ENCODE measurements at places on chromosomes 13 and 19. TPM values are rescaled to one million over a fixed set of nuclear protein-coding genes. Genes with fewer than 3 reads are reported as not detected.
A peak's percentile ranks its signal among the peaks of the same experiment; 100 is the strongest.

Gene NKPD1
- total RNA-seq = not detected

Gene ZNF256
- 3.7 TPM for total RNA-seq

Gene PAK4
- total RNA-seq = 49.6 TPM

Gene OVOL3
- total RNA-seq = not detected

Gene KANK3
- 26.3 TPM for total RNA-seq

Gene PTPRH
- total RNA-seq = 1.00 TPM

Gene KRTDAP
- total RNA-seq = not detected

Gene PNMA8C
- not detected for total RNA-seq

Gene GJB6
- not detected for total RNA-seq

Gene WDR87
- total RNA-seq = not detected

Gene ADAT3
- 11.7 TPM for total RNA-seq

DNA sequence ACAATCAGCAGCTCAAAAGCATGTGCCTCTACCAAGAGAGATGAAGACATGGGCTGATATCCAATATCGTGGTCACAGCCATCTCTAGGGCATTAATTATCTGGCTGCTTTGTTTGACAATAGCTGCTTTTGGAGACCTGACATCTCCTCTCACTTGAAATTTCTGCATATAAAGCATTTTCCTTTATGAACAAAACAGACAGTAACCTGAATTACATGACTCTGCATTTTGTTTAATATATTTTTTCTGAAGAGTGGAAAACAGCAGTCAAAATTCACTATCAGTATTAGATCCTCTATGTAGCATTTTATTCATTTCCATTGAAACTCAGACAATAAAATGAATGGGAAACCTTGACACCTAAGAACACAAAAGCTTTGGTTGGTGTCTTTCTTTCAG lies 42.4 kb upstream of the ESD start:
- H3K4me3 ChIP-seq = no peak overlapping the region
- no peaks in the 10 kb centered on the region for H3K4me1 ChIP-seq
- H3K36me3 ChIP-seq = no peaks in the 10 kb centered on the region
- H3K27ac ChIP-seq = no peak overlapping the region

GRCh38 chr13:20370815-20371421 lies 138.8 kb upstream of the GJB6 start:
- no peak for DNase-seq
- peaks cover 9% of the 10 kb centered on the region for H3K27me3 ChIP-seq
- H3K27ac ChIP-seq = no peak overlapping the region
- no peak overlapping the region for H3K4me3 ChIP-seq
- H3K36me3 ChIP-seq = no peaks in the 10 kb centered on the region
- H3K4me1 ChIP-seq = no peaks in the 10 kb centered on the region

GRCh38 chr19:32828139-32828538 lies 41.4 kb downstream of the SLC7A9 start:
- no peaks in the 10 kb centered on the region for H3K4me1 ChIP-seq
- peaks cover 9% of the 10 kb centered on the region for H3K27me3 ChIP-seq
- no peaks in the 10 kb centered on the region for H3K36me3 ChIP-seq
- H3K27ac ChIP-seq = no peak overlapping the region

GRCh38 chr19:472005-472858 lies 11.4 kb upstream of the SHC2 start:
- H3K4me3 ChIP-seq = no peak overlapping the region
- H3K27me3 ChIP-seq = no peaks in the 10 kb centered on the region
- H3K4me1 ChIP-seq = no peaks in the 10 kb centered on the region
- no peak overlapping the region for H3K27ac ChIP-seq

DNA sequence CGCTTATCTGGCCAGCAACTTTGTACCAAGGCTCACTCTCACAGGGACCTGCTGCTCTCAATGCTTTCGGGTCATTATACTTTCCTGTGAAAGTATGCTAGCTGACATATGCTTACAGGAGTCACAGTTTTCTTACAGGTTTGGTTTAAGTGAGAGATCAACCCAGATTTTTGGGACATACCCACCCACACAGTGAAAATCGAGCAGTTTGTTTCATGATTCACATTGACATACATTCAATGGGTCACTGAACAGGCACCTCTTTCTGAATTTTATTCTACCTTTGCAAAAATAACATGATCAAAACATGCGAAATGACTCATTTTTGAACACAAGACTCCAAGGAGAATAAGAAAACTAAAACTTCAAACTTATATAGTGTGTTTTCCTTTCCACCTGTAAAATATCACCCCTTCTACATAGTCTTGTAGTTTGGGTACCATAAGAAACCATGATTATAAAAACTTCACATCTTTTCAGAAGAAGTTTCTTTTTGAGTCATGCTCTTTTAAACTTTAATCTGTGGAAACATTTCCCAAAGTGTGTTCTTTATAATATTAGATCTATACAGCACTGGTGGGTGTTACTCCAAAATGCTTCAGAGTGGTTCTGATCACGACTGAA lies 44.3 kb upstream of the TEX29 start:
- H3K4me1 ChIP-seq = no peaks in the 10 kb centered on the region
- peaks cover 27% of the 10 kb centered on the region for H3K36me3 ChIP-seq
- no peak for DNase-seq

DNA sequence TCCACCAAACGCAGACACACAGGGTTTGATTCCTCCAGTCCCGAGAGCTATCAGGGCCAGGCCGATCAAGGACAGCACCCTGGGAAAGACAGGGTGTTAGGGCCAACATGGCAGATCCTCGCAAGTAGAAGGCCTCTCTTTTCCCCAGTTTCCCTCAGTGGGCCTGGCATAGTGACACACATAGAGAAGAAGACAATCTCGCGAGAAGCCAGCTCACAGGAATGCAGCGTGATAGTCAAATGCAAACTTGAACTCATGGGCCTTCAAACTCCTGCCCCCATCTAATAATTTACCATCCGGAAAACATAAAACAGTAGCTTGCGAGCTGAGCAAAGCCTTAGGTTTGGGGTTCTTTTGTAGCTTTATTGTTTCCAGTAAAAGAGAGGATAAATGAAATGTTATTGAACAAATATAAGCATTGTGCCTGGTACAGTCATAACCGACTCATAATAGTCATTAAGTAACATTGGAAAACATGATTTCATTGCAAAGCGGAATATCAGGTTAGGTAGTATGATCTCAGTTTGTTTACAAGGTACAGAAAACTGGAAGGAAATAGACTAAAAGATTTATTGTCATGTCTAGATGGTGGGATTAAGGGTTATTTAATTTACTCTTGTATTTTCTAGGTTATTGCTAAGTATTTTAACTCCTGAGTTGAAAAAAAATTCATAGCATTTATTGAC lies 30.5 kb downstream of the SLC15A1 start:
- H3K27ac ChIP-seq = no peak overlapping the region
- H3K27me3 ChIP-seq = peaks cover 5% of the 10 kb centered on the region
- H3K4me3 ChIP-seq = no peak overlapping the region

DNA sequence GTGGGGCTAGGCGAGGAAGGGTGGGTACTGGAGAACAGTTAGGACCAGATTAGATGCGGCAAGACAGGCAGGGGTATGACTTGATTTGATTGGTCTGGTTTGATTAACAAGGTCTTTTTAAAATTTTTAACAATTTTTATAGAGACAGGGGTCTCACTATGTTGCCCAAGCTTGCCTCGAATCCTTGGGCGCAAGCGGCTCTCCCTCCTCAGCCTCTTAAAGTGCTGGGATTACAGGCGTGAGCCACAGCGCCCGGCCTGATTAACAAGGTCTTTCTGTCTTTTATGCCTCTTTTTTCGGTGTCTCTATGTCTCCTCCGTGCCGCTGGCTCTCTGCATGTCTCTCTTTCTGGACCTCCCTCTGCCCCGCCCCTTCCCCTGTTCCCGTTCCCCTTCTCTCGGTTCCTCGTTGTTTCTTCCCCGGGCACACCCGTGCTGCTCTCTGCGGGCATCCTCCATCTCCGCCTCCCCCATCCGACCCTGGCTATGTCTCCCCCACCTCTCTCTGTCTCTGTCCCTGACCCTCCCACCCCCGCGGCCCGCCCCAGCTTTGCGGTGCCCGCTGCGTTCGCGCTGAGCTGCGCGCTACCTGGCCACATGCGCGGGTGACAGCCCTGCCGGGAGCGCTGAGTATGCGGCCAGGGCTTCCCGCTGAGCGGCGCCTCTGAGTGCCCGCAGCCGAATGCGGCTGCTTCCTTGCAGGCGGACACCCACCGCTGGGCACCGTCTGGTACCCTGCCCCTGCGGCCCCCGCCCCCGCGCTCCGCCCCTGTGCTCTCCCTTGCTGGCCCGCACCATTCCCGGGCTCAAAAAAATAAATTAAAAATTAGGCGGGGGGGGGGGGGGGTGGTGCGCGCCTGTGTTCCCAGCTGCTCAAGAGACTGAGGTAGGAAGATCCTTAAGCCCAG lies 8.1 kb upstream of the SDHAF1 start:
- DNase-seq = no peak
- peaks cover 11% of the 10 kb centered on the region for H3K27me3 ChIP-seq
- no peak overlapping the region for H3K4me3 ChIP-seq
- H3K36me3 ChIP-seq = no peaks in the 10 kb centered on the region
- no peaks in the 10 kb centered on the region for H3K4me1 ChIP-seq
- no peak overlapping the region for H3K27ac ChIP-seq

DNA sequence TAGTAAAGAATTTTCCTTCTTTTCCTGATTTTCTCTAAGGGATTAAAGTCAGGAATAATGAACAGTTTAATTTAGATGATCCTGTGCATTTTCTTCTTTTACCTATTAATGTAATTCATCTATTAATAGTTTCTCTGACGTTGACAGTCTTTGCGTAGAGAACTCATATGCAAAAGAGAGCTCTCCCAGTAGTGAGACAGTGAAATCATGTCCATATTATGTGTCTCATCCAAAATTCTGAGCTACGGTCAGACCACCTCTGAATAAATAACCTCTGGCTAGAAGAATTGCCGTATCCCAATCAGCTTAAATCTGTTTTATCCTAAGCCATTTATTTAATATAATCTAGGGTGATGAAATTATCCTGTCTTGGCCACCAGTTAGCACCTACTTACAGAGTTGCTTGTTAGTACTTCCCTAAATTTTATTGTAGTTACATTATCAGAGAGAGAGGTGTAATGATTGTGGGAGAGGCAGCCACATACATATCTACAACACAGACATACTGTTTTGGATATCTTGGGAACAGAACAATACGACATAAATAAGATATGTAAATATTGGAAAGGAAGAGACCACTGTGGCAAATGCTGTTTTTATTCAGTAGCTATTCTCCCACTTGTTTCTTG lies 30.7 kb downstream of the PDS5B start:
- no peaks in the 10 kb centered on the region for H3K4me1 ChIP-seq
- H3K27me3 ChIP-seq = no peaks in the 10 kb centered on the region
- H3K27ac ChIP-seq = no peak overlapping the region
- H3K4me3 ChIP-seq = no peak overlapping the region
- no peaks in the 10 kb centered on the region for H3K36me3 ChIP-seq

GRCh38 chr19:31316201-31316951 lies 32.9 kb downstream of the TSHZ3 start:
- no peak overlapping the region for H3K4me3 ChIP-seq
- H3K36me3 ChIP-seq = no peaks in the 10 kb centered on the region
- H3K27me3 ChIP-seq = no peaks in the 10 kb centered on the region

GRCh38 chr13:93036380-93036779 lies 190.2 kb upstream of the GPC6 start:
- H3K27me3 ChIP-seq = no peaks in the 10 kb centered on the region
- no peak overlapping the region for H3K27ac ChIP-seq
- no peaks in the 10 kb centered on the region for H3K36me3 ChIP-seq
- no peak for DNase-seq
- no peaks in the 10 kb centered on the region for H3K4me1 ChIP-seq

DNA sequence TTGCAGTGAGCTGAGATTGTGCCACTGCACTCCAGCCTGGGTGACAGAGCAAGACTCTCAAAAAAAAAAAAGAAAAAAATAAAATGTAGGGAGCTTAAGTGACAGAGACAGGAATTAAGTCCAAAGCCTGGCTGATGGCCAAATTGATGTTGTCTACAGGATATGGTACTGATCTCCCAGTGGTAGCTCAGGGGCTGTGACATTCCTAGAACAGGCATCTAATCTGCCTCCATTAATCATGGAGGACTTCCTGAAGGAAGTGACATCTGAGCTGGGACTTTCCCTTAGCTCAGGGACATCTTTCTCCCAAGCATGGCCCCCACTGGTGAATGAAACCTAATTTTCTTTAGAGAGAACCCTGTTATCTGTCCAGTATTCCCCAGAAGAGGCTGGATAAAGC lies 11.4 kb upstream of the EDDM13 start:
- peak; percentile 13 for DNase-seq
- peak overlapping the region; percentile 6 for H3K27ac ChIP-seq
- H3K36me3 ChIP-seq = no peaks in the 10 kb centered on the region
- H3K4me1 ChIP-seq = peaks cover 6% of the 10 kb centered on the region
- no peak overlapping the region for H3K4me3 ChIP-seq

DNA sequence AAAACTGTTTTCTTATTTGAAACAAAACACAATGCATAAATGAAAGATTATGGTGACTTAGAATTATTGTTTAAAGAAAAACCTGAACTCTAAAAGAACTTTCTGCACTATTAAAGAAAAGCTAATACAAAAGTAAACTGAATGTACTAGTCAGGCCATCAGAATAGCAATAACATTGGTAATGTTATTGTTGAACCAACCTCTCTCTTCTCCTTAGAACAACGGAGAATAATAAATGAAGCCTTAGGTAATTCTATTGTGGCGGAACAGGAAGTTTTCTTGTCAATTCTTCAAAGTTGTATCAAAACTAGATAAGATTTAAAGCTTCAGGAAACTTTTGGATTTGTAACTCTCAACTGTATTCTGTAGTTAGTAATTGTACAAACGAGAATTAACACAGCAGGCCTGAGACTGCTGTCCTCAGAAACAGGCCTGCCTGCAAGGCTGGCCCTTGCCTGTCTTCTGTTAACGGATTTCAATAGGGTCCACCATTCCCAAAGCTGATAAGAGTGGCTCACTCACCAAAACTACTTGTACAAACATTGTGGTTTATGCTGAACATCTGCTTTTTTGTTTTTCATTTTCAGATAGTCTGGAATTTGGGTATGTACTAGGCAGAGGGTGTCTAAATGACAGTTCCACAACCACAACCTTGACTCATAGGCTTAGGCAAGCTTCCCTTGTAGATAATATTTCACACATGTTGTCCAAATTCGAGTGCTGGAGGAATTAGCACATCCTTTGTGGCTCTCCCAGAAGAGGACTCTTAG lies 825.8 kb downstream of the GPC5 start:
- H3K36me3 ChIP-seq = no peaks in the 10 kb centered on the region
- DNase-seq = no peak
- no peak overlapping the region for H3K4me3 ChIP-seq
- H3K27me3 ChIP-seq = no peaks in the 10 kb centered on the region
- no peaks in the 10 kb centered on the region for H3K4me1 ChIP-seq
- no peak overlapping the region for H3K27ac ChIP-seq

DNA sequence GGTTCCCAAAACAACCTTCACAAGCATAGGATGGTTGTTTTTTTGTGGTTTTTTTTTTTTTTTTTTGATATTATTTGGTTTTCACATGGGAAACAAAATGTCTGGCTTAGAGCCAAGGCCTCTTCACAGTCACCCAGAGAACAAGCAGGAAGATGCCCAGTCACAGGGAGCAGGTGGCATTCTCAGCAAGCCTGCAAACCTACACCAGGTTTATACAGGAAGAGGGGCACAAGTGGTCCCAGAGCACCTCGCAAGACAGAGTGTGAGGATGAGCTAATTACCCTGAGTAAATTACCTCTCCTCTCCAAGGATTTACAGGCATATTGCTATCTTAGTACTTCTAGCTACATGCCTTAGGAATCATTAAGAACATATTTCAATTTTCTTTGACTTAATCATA lies 1375.6 kb downstream of the EFNB2 start:
- H3K4me1 ChIP-seq = no peaks in the 10 kb centered on the region
- DNase-seq = no peak
- no peaks in the 10 kb centered on the region for H3K36me3 ChIP-seq
- H3K27ac ChIP-seq = no peak overlapping the region

Data from endothelial cell of umbilical vein (primary cell).